ENCODE measurements at places on chromosomes 13 and 19.
A peak's percentile ranks its signal among the peaks of the same experiment; 100 is the strongest.

GRCh38 chr19:38061294-38061693 lies 154.3 kb downstream of the SIPA1L3 start:
- DNase-seq = no peak

DNA sequence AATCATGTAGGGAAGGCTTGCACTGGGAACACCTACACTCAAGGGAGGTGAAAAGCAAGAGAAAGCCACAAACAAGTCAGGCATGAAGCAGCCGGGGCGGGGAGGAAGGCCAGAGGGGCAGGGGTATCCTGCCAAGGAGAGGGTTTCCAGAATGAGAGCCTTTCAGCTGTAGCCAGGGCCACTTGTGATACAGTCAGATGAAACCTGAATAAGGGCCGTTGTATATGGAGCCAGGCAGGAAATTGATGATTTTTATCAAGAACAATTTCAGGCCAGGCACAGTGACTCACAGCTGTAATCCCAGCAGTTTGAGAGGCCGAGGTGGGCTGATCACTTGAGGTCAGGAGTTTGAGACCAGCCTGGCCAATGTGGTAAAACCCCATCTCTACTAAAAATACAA lies 4.4 kb downstream of the TRPM4 start:
- no peak for DNase-seq

- no peak for DNase-seq
Observed at GRCh38 chr13:35598233-35598632, 121.7 kb upstream of the MAB21L1 start.

- DNase-seq = peak; percentile 50
Observed at GRCh38 chr19:1102407-1103131, 1.2 kb upstream of the GPX4 start.

GRCh38 chr13:49711218-49711863 lies 20.1 kb upstream of the EBPL start:
- no peak for DNase-seq

DNA sequence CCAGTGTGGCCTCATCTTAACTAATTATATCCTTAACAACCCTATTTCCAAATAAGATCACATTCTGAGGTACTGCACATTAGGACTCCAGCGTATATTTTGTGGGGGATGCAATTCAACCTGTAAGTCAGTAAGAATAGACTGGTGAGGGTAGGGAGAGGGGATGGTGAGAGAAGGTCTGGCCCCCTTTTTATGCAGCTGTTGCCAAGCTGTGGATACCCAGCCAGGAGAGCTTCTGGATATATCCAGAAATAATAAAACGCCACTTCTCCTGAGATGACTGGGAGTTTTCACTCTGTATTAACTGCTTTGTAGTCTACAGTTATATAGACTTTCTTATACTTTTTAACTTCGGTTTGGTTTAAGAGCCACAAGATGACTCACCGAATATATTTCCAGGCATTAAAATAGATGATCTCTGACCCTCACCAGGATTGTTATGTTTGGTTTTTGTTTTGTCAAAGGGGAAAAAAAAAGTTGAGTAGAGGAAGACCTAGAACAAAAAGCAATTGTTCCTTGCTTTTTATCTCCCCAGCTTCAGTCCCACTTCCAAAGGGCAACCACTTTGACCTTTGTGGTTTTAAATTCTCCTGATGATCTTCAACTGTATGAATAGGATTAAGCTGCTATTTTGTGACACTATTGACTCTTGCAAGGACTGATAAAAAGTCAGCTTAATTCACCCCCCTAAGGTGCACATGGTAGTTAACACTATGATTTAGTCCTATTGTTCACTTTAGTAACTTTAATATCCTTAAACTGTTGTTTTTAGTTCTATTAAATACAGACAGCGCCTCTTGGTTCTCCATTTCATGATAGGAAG lies 3.1 kb upstream of the NEK3 start:
- DNase-seq = no peak

DNA sequence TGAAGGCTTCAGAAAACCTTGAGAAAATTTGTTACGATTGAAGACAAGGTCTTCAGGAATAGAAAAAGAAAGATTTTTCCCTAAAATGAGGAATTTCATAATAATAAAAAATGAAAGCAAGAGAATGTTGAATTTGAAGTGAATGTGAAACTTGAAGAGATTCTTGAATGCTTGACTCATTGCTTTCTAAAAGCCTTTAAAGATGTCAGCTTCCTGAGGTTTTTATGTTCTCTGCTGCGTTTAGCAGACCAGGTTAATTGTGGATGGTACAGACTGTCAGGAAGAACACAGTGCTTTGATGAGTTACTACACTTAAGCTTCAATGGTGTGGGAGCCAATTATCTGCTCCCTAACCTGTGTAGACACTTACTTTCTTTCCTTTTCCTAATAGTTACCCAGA lies 96.3 kb upstream of the FNDC3A start:
- no peak for DNase-seq

DNA sequence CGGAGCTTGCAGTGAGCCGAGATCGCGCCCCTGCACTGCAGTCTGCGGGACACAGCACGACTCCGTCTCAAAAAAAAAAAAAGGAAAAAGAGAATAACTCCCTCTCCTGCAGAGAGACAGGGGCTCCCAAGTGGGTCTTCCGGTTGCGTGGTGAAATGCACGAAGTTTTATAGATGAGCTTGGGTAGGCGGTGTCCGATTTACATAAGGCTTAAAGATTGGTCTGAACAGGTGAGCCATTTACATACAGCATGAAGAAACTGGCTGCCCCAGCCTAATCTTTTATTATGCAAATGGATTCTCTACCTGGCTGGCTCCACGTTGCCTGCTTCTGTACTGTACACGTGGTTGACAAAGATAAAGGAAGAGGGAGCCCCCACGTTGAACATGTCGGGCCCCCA lies 19.5 kb downstream of the ADGRE2 start:
- DNase-seq = no peak

DNA sequence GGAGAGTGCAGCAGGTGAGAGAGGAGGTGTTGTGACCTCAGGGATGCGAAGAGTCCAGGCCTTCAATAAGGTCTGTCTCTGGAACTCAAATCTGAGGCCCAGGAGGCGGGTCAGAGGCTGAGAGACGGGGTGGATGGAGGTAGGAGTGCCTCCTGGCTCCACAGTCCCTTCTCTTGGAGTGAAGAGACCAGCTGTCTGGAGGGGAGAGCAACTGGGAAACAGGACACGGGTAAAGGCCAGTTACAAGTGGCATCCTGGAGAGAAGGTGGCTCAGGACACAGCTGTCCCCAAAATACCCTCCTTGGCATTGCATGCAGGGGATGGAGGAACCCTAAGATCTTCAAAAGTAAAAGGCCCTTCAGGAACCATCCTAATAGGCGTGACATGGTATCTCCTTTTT lies 19.2 kb downstream of the PDE4A start:
- no peak for DNase-seq

- no peak for DNase-seq
Observed at GRCh38 chr13:102277286-102277685, 124.6 kb downstream of the FGF14 start.

GRCh38 chr13:46146898-46147297 lies 35.1 kb downstream of the LCP1 start:
- no peak for DNase-seq

DNA sequence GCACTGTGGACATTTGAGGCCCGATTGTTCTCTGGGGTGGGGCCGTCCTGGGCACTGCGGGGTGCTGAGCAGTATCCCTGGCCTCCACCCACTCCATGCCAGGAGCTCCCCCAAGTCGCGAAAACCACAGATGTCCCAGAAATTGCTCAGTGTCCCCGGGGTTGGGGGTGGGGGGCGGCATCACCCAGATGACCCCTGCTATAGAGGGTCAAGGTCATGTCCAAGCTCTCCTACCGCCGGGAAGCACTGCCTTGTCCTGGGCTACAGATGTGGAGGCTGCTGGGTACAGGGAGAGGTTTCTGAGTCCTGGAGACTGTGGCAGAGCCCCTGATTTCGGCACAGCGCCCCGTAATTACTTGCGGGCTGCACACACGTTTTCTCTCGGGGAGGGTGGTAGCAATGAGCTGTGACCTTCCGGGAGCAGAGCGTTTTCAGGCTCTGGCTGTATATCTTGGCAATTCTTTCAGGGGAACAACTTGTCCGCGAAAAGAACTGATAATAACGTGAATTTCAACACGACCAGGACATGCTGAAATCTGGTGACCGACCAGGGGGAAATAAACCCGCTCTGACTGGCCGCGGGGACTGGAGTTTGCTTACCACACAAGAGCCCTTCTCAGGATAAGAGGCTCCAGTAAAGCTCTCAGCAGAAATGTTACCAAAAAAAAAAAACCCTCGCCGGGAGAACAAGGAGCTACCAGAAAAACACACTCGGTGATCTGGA lies 68.1 kb downstream of the GNG7 start:
- DNase-seq = no peak

- DNase-seq = no peak
Observed at GRCh38 chr13:29457299-29457698, 138.2 kb downstream of the SLC7A1 start.

DNA sequence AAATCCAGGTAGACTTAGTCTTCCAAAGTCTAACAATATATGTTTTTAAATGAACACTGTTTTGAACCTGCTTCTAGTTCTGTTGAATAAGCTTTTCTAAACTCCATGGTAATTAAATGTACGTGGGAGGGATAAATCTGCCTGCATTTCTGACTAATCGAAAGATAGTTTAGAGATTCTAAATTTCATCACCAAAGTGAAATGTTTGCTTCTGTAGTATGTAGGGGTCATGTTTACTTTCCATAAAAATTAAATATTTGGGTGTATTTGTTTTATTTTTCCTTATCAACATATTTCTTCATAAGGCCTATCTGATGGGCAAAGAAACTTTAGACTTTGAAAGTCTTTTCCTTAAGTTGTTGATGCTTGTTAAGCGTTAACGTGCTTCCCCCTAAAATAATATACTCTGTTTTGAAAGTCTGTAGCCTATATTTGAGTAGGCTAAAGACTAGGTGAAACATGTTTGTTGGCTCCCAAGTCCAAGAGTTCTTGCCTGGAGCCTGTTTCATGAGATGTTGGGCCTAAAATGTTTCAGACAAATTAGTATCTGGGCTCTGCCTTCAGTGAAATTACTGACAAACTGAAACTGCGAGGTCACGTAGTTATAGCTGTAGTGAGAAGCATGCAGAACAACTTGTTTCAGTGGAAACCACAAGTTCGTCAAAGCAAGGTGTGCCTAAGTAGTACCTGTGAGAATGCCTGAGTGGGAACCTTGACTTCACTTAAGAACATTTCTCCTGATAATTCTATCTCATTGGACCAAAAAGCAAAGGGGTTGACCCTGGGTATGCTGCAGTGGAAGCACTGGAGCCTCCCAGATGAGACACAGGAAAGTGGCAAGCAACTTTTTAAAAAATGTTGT lies 126.2 kb downstream of the LMO7 start:
- no peak for DNase-seq

DNA sequence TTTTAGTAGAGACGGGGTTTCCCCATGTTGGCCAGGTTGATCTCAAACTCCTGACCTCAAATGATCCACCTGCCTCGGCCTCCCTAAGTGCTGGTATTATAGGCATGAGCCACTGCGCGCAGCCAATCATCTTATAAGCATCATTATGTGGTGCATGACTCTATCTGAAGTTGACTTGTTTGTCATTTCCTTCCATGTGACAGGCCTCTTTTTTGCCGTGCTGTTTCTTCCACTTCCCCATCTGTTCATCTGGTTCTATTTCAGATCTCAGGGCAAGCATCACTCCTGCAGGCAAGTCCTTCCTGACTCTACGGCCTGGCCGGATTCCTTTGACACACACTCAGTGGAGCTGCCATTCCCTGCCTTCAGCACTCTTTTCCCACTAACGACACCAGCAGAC lies 15.2 kb downstream of the COL5A3 start:
- no peak for DNase-seq

- no peak for DNase-seq
Observed at GRCh38 chr13:37075164-37075563, 15.7 kb upstream of the SUPT20H start.

- DNase-seq = no peak
Observed at GRCh38 chr13:114077933-114078325, 54.5 kb downstream of the RASA3 start.

GRCh38 chr19:2288818-2289713 lies 7.1 kb upstream of the PEAK3 start:
- no peak for DNase-seq

DNA sequence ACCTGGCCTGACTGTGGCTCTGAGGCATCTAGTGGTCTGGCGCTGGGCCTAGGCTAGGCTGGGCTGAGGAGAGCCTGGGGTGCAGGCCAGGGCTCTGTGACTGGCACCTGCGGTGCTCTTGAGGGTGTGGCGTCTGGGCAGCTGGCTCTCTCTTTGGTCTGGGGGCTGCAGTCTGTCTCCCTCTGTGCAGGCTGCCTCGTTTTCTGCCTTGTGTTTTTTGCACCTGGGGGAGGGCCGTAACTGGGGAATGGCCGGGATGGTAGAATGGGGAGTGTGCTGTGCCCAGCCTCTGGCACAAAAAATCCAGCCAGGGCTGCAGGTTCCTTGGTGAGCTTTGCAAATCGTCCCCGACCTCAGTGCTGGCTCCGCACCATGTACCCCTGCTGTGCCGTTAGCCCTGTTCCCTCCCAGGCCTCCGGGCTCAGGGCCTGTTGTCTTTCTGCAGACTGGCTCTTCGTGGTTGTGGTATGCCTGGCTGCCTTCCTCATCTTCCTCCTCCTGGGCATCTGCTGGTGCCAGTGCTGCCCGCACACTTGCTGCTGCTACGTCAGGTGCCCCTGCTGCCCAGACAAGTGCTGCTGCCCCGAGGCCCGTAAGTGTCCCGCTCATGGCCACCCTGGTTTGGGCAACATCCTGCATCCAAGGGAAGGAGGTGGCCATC lies 6.5 kb upstream of the USF2 start:
- no peak for DNase-seq

DNA sequence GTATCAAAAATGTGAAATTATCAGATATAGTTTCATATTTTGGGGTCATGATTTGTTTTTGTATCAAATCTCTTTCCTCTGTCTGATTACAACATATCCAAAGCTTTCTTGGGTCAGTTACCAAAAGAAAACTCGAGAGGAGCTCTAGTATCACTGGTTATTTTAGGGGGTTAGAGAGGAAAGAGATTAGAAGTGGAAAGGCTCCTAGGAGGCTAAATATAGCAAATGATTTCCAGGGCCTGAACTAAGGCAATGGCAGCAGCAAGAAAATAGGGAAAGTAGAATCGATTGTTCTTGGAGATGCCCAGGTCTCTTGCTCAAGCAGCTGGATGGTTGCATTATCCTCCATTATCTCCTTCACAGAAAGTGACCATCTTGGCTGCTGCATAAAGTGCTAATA lies 72.9 kb downstream of the NHLRC3 start:
- DNase-seq = no peak

- no peak for DNase-seq
Observed at GRCh38 chr19:10773969-10774368, 56.1 kb downstream of the DNM2 start.

Measured in stimulated activated CD4-positive, alpha-beta T cell treated with anti-CD3 and anti-CD28 coated beads, Interleukin-15, amount 100 ng/mL, for 1 hour (primary cell).